ENCODE measurements at places on chromosomes 11 and 22.

GRCh38 chr22:45834795-45835194 is 142.2 kb downstream of the WNT7B start:
- no peak for DNase-seq

GRCh38 chr11:61912530-61912898 is 4.9 kb downstream of the RAB3IL1 start:
- no peak for DNase-seq

DNA sequence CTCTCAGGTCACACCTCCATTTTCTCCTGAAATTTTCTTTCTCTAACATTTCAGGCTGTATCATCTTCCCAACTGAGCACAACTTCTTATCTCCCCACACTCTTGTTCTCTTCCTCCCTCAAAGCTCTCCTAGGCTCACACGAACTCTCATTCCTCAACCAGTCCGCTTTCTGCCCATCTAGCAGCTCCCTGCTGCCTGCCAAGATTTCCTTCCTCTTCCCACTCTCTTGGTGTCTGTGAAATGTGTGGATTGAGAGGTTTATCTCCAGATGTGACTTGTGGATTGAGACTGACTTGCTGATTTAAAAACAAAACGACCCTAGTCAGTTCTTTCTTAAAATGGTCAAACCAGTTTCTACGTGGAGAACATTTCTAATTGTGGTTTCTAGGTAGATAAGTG is 106.3 kb downstream of the MTNR1B start:
- no peak for DNase-seq

DNA sequence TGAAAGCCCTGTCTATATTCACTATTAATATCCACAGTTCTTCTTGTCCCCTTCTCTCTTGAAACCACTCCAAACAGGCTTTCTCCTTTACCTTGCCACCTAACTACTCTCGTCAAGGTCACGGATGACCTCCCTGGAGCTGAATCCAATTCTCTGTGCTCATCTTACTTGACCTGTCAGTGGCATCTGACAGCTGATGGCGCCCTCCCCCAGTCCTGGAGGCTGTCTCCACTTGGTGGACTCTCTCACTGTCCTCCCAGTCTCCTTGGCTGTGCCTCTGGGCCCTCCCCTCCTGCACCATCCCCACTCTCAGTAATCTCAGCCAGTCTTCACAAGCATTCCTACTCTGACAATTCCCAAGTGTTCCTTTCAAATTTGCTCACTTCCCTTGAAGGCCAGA is 8.7 kb downstream of the TNKS1BP1 start:
- no peak for DNase-seq

GRCh38 chr22:41264408-41264941 is 21.5 kb downstream of the RANGAP1 start:
- DNase-seq: no peak

DNA sequence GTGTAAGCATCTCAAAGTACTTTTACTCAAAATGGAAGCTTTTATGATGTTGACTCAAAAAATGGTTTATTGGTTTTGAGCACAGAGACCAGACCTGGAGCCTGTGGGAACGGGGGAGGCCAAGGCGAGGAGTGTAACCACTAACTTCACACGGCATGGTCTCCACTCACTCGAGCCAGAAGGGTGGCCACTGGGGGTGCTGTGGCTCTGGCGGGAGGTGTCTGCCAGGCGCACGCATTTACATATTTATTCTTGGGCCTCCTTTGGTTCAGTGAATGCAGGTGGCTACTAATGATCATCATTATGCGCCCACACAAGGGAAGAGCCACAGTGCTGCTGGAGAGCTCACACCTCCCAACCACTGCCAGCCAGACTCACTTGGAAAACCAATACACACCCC is 64.6 kb downstream of the FLRT1 start:
- DNase-seq: no peak

GRCh38 chr22:46935506-46936377 is 173.3 kb downstream of the TBC1D22A start:
- DNase-seq: no peak

DNA sequence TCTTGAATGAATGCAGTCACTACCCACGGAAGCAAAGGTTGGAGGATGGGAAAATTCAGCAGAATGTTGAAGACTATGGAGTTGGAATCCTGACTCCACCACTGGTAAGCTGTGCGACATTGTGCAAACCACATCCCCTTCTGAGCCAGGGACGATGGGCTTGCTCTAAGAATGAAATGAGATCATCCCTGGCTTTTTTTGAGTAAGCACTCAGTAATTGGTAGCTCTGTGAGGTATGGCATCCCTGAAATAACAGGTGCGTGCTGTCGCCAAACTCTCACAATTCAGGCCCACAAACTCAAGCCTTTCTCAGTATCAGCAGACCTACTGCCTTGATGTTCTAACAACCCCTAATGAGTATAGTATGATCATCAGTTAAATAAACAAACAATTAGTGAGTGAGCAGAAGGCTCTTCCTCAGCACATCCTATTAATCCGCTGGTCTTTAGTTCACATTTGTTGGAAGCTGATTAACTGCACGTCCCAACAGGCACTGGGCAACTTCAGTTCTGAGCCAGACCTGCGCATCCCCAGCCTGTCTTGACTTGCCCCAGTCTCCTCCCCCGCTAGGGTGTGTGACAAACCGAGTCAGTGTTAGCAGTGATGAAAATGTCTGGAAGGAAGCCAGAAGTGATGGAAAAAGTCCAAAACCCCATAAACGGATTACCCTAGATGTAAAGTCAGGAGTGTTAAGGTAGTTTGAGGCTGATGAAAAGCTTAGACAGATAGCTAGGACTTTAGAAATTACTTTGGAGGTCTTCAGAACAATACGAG is 235.5 kb downstream of the GRIK4 start:
- DNase-seq: no peak

DNA sequence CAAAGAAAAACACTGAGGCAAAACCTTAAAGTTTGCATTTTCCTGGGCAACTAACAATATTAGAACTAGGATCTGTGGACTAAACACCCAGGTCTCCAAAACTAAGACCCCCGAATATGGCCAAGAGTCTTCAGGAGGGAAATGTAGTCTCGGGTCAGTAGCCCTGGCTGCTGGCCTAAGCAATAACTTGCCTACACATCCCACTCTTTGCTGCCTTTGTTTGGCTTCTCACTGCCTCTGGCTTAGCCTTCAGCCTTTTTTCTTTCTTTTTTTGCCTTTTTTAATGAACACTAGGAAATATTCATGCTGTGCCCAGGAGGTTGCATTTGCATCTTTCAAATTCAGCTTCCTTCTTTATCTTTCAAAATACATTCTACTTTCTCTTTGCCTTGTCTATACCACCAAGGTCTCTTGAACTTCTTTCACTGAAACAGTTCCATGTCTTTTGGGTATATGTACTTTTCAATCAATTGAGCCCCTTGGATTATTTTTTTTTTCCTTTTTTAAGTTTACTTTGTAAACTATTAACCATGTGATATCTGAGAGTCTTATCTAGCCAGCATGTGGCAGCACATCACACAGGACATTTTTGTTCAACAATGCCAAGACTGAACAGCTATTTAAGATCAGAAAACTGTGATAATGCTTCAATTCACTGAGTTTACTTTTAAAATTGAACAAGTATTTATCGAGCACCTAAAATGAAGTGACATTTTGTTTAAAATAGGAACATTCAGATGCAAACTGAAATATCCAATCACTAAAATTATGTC is 165.0 kb upstream of the TRPC6 start:
- DNase-seq: no peak

GRCh38 chr11:119942583-119943297 is 195.2 kb downstream of the TRIM29 start:
- DNase-seq: no peak

- no peak for DNase-seq
Measured at GRCh38 chr11:105229257-105229656, 89.7 kb upstream of the CARD18 start.

- no peak for DNase-seq
Measured at GRCh38 chr11:15038963-15039362, 34.4 kb upstream of the CALCB start.

DNA sequence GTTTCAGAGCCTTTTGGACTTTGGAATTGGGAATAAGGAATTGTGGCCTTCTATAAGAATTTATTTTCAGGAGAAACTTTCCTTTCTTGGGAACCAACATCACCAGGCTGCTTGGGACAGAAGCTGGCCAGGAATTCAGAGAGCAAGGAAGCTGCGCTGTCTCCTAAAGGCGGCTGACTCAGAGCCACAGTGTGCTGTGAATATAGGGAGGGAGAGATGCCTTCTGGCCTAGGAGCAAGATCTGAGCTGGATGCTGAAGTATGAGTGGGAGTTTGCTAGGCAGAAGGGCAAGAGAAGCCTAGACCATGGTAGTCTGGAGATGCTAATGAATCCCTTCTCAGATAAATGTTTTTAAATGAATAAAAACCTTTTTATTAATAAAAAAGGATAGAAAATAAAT is 213.7 kb upstream of the TBCEL start:
- DNase-seq: no peak

DNA sequence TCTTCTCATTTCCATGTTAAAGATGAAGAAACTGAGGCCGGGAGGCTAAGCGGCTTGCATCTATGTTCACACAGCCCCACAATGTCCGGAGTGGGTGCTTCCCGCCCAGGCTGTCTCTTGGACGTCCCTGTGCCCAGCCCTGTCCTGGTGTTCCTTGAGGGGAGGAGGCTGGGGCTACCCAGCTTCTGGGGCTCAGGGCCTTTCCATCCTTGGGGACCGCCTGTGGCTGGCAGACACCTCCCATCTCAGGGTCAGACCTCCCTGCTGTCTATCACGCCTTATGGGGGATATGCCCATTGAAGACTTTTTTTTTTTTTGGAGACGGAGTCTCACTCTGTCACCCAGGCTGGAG is 95.5 kb downstream of the WNT7B start:
- DNase-seq: no peak

DNA sequence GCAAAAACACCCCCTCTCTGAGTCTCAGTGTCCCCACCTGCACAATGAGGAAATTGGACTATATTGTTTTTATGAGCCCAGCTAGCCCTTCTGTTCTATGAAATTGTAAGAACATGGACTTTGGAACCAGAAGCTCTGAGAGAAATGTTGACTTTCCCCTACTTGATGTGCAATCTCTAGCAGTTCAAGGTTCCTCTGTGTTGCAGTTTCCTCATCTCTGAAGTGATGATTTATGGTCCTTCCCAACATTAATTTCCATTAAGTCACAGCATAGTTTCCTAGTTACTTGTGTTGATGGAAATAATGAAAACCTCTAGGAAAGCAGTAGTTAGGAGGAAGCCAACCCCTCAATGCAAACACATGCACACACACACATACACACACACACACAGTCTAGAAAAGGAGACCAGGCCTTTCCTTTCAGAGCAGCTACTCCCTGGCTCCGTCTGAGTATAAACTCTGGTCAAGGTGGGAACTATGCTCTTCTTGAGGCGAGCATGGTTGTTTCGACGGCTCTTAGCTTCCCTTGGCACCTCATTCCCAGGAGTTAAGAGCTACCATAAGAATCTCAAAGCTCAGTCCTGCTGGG is 518.4 kb downstream of the SOX6 start:
- no peak for DNase-seq

DNA sequence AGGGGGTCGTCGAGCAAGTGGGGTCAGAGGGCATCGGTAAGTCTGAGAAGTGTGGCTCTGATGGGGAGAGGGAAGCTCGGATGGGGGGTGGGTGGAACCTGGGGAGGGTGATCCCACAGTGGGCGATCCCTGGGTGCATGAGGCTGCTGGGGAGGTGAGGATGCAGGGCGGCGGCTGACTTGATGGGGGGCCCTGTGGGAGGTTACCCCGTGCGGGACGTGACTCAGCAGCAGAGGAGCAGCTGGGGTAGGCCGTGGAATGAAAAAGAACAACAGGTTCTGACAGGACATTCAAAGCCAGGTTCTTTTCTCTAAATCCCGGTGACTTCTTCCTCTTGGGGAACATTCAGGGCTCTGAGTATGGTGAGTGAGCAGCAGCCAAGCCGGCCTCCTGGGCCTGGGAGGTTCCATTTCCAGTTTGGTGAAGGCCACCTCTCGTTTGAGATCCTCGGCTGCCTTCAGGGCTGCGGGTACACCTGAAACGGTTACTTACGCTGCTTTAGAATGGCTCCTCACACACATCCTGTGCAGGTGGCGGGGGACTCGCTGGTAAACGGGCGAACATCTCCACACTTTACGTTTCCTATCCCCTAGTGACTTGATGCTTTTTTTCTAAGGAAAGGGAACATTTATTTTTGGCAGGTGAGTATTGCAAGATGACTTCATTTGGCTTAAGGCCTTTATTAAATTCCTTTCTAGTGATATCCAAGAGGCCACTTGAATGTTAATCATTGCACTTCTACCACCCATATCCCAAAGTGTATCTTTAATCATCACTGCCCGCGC is 278.2 kb downstream of the TBC1D22A start:
- no peak for DNase-seq

DNA sequence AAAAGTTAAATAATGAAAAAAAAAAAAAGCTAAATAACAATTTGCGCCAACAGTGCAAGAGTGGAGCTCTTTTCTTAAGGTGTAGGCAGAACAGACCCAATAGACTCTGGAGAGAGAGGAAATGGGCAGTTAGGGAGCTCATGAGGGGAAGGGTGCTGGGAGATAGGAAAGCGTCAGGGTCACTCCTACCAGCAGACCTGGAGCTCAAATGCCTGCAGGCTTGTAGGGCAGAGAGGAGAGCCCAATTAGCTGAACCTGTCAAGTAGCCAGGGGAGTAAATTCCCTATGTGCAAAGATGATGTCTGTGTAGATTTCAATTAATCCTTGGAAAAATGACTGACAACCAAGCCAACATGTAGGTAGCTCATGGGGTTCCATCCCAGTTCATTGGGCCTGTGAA is 73.0 kb downstream of the RAB30 start:
- DNase-seq: no peak

DNA sequence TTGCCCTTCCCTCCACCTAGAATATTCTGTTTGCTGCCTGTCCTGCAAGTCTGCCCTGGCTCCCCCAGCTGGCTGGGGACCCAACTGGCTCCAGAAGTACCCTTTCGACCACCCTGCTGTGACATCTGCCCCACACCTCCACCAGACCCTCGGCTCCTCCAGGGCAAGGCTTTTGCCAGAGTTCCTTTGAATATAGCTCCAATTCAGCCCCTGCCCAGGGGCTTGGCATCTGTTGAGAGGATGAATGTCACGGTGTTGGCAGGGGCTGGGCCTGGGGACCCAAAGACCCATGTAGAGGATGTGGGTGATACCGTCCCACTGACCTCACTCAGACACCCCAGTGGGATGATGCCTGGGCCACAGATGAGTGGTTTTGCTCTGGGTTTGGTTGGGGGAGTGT is 4.0 kb downstream of the NLRP6 start:
- no peak for DNase-seq

DNA sequence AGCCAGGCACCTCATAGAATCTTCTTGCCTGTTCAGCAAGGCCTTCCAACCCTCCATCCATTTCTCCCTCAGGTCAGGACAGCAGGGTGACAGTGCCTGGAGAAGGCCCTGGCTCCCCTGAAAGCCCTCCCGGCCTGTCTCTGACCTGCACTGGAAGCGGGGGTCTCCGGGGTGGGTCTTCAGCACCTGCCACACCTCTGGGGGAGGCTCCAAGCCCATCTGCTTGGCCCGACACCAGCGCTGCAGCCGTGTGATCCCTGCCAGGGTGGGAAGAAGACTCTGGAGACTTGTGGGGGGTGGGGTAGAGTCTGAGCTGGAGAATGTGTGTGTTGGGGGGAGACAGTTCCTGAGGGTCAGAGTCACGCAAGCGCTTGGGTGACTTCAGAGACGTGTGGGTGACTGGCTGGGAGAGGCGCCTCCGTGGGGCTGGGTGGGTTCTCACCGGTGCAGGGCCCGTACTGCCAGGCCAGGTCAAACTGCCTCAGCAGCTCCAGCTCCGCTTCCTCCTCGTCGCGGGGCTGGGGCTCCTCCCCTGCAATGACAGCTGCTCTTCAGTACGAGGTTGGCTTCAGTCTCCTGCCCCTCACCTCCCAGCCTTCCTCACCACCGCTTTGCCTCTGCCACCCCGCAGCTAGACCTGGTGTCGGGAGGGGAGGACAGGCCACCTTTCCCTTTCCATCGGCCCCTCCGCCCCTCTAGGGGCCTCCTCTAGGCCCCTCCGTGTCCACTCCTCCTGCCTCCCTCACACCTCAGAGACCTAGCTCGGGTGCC is 615 bp downstream of the POLD4 start:
- peak; percentile 27 for DNase-seq
